Caudate nucleus (tissue), 63 donors: ENCODE measurements at places on chromosomes 1 and 21.
A peak's percentile ranks its signal among the peaks of the same experiment; 100 is the strongest.

DNA sequence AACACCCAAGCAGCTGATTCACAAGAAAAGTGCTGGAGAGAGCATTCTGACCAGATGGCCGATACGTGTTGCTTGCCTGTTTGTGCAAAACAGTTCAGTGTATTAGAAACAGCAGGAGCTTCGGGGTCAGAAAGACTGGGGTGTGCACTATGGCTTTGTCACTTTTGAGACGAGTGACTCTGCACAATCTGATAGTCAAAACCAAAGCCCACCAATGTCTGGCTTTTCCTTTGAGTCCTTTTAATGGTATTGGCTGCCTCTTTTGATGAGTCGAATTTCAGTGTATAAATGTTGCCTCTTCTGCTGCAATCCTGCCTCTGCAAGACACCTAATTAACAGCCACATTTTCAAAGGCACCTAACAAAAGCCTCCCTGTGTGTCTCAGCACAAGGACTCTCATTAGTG lies 444.6 kb downstream of the AJAP1 start:
- no peak for DNase-seq

- no peak for DNase-seq
Measured at GRCh38 chr1:244075247-244075722, 24.2 kb downstream of the ZBTB18 start.

DNA sequence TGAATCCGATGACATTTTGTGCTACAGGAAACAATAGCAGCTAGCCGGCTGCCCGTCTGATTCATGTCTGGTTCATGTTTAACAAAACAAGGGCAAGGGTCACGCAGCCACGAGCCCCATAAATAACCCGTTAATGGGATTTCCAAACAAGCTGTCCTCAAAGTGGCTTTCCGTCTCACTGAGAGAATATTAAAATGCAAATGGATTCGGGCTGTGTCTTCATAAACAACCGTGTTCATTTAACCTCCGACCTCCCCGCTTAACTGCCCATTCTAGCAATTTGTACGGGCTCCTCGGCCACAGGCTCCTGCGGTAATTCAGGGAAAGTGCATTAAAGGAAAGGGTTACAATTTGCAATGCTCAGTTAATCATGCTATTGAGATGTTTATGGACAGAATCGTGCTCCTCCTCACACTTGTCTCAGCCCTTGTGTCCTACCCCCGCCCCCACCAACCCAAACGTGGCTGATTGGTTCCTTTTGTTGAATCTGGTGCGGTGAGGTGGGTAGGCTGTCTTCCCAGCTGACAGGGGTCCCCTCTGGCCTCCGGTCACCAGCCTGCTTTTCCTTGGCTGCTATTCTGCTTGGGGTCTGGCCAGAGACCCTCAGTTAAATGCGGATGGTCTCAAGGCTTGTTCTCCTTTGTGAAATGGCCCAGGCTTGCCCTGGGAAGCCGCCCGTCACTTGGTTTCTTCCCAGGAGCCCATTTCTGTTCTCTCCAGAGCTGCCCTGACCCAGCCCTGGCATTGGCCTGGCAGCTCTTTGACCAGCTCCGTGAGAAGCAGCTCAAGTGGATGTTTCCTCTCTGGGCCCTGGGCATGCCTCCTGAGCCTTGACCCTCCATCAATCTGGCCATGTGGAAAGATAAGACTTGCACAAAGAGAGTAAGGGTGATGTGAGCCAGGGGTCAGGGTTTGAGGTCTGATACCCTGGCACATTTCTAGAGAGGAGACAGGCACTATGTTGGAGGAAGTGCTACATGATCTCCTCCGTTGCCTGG lies 200.7 kb upstream of the POU3F1 start:
- no peak for DNase-seq

- no peak for DNase-seq
Measured at GRCh38 chr1:43913666-43914360, 19.8 kb upstream of the ARTN start.

- DNase-seq, result peak; percentile 63
Measured at GRCh38 chr1:149885339-149886120, 13.8 kb upstream of the BOLA1 start.

DNA sequence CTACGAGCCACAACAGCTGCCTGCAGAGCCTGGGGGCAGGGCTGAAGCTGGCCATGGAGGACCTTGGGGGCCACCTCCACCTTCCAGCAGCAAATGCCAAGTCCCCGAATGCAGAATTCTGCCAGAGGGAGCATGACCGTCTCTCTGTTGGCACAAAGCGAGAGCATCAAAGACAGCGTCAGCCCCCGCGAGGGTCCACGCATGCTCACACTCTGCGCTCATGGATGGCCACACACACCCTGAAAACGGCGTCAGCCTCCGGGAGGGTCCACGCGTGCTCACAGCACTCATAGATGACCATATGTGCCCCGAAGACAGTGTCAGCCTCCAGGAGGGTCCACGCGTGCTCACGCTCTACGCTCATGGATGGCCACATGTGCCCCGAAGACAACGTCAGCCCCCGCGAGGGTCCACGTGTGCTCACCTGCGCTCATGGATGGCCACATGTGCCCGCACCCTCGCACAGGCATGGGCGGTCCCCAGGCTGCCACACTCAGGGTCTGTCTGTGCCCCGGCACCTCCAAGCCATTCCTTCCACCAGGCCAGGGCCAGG lies 46.5 kb downstream of the MORN1 start:
- no peak for DNase-seq

GRCh38 chr1:168585937-168586336 lies 9.5 kb downstream of the XCL1 start:
- DNase-seq, result peak; percentile 8

DNA sequence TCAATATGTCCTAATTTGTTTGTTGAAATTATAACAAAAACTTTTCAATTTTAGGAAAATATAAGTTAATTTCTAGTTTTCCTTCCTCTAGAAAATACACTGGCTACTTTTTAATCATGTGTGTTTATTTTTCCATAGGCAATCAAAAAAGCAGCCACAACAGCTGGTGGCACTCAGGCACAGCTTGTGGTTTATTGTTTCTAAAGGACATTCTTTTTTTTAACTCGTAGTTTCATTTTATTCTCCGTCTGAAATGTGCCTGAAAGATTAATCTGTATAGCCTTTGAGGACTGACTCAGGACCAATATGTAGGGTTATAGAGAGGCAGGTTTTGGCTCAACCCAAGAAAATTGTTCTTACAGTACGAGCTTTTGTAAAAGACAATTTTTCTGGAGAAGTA lies 20.7 kb upstream of the STX12 start:
- no peak for DNase-seq

- no peak for DNase-seq
Measured at GRCh38 chr1:37277366-37277765, 197.0 kb upstream of the ZC3H12A start.

DNA sequence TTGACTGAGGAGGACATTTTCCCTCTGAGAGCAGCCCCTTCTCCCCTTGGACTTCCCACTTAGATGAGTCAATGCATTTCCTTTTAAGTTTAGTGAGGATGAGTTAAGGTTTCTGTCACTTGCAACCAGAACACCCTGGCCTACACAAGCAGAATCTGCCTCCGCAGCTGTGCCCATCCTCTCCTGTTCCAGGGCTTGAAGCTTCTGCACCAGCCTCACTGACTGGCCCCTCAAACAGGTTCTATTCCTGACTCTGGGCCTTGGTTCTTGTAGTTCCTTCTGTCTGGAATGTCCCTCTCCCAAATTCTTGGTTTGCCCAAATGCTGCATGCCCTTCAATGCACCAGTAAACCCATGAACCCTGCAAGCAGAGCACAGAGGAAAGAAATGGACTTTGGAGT lies 394.4 kb downstream of the PTPRU start:
- DNase-seq, result no peak

DNA sequence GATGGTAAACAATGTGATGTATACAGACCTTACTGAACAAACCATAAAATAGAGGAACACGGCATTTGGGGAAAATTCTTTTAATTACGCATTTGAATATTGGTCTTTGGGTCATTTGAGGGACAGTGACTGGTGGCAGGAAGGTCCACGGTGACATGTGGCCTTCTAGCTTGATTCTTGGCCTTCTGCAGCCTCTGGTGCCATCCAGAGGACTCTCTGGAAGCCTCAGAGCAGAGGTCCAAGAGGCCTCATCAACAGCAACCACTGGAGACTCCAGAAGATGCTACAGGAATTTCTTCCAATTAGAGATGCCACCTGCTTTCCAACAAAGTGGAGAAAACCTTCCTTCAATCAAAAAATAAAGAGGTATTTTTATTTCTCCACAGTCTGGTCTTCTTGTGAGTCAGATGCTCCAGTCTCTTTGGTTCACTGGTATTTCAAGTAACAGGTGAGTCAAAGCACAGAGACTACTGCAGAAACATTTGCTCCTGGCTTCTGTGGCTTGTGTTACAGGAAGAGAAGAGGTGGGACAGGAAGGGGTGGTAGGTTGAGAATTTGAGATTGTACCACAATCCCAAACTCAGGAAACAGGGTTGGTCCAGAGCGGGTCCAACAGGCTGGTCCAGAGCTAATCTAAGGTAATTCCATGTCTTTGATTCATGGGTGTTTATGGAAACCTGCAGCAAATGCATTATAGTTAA lies 2.7 kb upstream of the F5 start:
- DNase-seq, result no peak

GRCh38 chr21:43021191-43021590 lies 46.8 kb downstream of the PKNOX1 start:
- DNase-seq, result no peak

DNA sequence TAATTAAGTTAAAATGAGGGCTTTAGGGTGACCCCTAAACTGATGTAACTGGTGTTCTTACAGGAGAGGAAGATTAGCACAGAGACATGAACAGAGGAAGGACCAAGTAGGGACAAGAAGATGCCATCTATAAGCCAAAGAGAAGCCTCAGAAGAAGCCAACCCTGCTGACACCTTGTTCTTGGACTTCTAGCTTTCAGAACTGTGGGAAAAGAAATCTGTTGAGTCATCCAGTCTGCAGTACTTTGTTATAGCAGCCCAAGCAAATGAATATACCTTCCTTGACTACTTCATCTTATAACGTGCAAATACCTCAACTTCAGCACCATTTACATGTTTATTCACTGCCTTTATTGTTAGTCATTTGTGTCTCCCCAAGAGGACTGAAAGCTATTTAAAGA lies 3.4 kb downstream of the ZBTB21 start:
- DNase-seq, result no peak

- no peak for DNase-seq
Measured at GRCh38 chr1:12715896-12716437, at the start of gene AADACL3. AADACL3 (plus strand) TSS chr1:12716110; CDS start chr1:12716177, 67 bp downstream.

- no peak for DNase-seq
Measured at GRCh38 chr1:224198572-224198971, 15.5 kb downstream of the DEGS1 start.

GRCh38 chr1:4284976-4285375 lies 369.4 kb upstream of the AJAP1 start:
- no peak for DNase-seq

DNA sequence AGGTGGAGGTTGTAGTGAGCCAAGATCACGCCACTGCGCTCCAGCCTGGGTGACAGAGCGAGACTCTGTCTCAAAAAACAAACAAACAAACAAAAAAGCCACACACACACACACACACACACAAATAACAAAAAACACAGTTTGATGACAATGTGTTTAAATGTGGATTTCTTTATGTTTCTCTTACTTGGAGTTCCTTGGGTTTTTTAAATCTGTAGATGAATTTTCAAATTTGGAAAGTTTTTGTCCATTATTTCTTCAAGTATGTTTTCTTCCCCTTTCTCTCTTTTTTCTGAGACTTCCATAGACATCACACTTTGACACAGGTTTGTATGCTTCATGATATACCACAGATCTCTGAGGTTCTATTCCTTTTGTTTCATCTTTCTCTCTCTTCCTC lies 12.1 kb upstream of the PPIE start:
- DNase-seq, result no peak

GRCh38 chr1:31752952-31753475 lies 11.1 kb downstream of the ADGRB2 start:
- DNase-seq, result no peak

GRCh38 chr1:198151688-198152087 lies 5.1 kb upstream of the NEK7 start:
- DNase-seq, result no peak

DNA sequence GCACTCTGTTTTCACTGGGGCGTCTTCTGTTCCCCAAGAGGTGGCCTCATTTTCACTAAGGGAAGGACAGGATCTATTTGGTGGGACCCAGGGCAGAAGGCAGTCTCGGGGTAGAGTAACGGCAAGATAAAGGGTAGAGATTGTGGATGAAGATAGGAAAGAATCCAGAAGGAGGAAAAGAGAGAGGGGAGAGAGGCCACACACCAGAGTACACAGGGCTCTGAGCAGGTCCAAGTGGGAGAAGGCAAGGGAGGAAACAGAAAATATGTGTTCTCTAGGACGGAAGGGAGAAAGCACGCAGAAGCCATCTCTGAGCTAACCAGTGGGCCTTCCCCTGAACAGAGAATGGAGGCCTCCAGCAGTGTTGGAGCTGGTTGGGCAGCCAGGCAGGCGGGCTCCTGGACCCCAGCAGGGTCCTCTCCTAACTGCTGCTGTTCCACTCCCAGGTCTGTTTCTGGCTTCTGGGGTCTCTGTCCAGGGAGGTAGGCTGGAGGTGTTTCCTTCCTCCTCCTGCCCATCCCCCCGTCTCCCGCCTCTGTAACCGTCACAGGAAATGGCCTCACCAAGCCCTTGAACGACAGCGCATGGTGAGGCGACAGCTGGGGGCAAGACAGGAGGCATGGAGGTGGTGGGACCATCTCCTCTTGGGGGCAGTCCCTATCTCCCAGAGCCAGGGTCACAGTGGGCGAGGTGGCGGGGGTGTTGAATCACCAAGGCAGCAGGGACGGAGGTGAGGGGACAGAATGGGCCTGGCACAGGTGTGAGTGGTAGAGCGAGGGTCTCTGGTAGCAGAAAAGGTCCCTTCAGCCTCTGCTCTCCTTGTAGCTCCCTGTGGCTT lies 649 bp downstream of the PTPN7 start:
- DNase-seq, result no peak

- no peak for DNase-seq
Measured at GRCh38 chr1:19456968-19457441, 28.3 kb downstream of the CAPZB start.

DNA sequence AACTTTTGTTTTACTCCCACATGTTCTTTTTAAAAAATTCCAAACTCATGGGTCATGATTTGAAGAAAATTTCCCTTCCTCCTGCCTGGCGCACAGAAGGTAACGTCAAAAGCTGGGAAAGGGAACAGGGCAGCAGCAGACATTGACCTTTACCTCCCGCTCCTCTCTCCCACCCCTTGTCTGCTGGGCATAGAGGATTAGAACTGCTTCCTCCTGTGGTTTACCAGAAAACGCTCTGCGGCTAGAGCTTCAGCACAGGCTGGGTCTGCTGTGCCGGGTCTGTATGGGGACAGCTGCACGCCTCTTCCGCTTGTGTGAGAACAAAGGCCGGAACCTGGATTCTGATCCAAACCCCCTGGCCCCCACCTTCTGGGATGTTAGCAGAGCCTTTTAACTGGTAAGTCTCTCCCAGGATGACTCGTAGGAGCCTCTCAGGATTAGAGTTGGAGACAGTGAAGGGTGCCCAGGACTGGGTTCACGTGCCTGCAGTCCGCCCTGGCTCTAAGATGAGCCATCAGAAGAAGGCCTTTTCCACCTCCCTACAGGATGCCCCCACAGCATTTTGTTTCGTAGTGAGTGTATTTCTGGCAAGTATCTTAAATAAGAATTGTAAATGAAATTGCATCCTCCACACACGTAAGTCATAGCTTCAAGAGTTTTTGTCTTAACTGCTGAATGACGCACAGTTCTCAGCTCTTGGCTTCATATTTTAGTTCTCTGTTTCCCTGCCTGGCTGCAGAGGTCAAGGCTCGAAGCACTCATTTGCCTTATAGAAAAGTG lies 5.2 kb downstream of the H6PD start:
- no peak for DNase-seq

- no peak for DNase-seq
Measured at GRCh38 chr1:91189096-91189495, 167.3 kb upstream of the ZNF644 start.

- no peak for DNase-seq
Measured at GRCh38 chr1:184226100-184226487, 160.7 kb upstream of the C1orf21 start.

- no peak for DNase-seq
Measured at GRCh38 chr1:179788259-179788658, 45.2 kb downstream of the FAM163A start.
